Stimulated activated CD8-positive, alpha-beta memory T cell treated with anti-CD3 and anti-CD28 coated beads, Interleukin-2, amount 100 ng/mL, for 1 hour (primary cell): ENCODE measurements at places on chromosomes 11 and 22.

- no peak for DNase-seq
Observed at GRCh38 chr11:2530855-2531200, 86.0 kb downstream of the KCNQ1 start.

GRCh38 chr22:38873469-38874411, 1.7 kb upstream of the CBX6 start:
- peak; percentile 33 for DNase-seq

DNA sequence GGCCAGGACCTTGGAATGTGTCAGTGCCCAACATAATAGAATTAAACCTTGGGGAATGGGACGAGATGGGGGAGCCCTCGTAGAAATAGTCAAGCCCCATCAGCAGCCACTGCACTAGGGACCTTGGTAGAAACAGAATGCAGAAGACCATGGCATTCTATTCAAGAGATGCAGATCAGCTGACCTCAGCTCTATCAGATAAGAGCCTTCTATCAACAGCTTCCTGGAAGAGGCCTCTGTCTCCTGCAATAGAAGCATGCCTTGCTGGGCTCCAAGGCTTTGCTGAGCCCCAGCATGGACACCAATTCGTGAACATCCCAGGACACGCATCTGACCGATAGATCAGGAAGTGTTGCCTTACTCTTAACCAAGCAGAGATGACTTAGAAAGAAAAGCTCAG, 27.5 kb upstream of the FLI1 start:
- DNase-seq: no peak

GRCh38 chr11:1563697-1564534, 8.2 kb downstream of the DUSP8 start:
- no peak for DNase-seq

GRCh38 chr22:49561338-49561737, 266.3 kb downstream of the BRD1 start:
- DNase-seq: no peak

DNA sequence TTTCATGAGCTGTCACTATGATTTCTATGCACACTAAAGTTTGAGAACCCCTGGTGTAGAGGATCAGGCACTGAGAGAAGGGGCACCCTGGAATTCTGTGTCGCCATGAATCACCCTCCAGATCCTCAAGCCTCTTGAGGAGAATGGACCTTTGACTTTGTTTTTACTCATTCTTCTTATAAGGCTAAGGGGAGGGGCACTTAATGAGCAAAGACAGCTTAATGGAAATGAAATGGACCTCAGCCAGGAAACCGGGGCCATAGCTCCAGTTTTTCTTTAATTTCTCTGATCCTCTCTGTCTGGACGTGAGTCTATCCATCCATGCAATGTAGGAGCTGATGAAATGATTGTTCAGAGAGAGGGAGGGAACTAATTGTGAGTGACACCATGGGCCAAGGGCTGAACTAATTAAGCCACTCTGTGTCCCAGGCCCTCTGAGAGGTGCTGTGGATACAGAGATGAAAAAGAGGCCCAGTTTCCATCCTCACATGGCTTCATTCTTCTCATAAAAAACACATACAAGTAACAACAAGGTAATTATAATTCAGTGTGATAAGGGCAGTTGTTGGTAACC, 32.8 kb downstream of the OR2AT4 start:
- DNase-seq: no peak

- DNase-seq: no peak
Observed at GRCh38 chr11:73493956-73494598, 103.8 kb downstream of the FAM168A start.

GRCh38 chr11:724049-724777, 18.2 kb downstream of the EPS8L2 start:
- DNase-seq: no peak

DNA sequence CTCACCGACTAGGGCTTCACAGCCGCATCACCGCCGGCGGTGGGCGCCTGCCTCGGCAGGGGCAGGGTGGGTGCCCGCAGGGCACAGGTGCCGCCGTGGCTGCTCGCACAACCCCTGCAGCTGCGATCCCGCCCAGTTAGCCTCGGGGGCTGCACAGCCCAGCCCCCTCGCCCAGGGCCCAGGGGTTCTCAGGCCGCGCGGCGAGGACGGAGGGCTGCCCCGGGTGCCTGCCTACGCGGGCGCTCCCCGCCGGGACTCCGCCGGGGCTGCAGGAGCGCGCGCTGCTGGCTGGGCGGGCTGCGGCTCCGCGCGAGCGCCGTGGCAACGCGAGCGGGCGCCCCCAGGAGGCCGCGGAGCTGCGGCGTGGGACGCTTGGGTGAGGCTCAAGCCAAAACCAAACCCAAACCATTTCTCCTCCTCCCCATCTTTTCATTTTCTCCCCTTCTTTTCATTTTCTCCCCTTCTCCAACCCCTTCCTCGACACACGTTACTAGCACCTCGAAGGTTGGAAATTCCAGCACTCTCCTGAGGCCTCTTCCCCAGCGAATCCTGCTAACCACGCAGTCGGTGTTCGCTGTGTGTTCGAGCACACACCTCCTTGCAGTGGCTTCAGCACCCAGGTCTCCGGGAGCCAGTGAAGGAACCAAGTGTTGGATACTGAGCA, at the start of gene MICAL3:
Gene MICAL3 (minus strand): TSS at position 286 of the 664 bp plus-strand sequence. CDS start 117,749 bp downstream, outside the sequence.
- DNase-seq: peak; percentile 29
